ENCODE measurements at places on chromosomes 12 and 14.
A peak's percentile ranks its signal among the peaks of the same experiment; 100 is the strongest.

DNA sequence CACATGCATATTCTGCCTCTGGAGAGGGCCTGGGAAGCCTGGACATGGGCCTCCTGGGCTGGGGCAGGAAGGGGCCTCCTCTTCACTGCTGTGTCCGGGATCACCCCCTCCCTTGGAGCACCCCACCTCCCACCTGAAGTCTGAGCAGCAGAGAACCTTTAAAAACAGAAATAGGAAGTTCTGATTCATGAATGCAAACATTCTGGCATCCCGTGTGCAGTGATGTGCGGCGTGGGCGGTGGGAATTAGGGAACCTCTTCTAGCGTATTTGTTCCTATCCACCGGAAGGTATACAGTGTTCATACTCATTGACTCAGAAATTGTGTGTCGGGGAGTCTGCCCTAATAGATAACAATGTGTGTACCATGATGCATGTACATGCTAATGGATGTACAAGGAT lies 46.2 kb downstream of the C14orf132 start:
- DNase-seq: no peak

DNA sequence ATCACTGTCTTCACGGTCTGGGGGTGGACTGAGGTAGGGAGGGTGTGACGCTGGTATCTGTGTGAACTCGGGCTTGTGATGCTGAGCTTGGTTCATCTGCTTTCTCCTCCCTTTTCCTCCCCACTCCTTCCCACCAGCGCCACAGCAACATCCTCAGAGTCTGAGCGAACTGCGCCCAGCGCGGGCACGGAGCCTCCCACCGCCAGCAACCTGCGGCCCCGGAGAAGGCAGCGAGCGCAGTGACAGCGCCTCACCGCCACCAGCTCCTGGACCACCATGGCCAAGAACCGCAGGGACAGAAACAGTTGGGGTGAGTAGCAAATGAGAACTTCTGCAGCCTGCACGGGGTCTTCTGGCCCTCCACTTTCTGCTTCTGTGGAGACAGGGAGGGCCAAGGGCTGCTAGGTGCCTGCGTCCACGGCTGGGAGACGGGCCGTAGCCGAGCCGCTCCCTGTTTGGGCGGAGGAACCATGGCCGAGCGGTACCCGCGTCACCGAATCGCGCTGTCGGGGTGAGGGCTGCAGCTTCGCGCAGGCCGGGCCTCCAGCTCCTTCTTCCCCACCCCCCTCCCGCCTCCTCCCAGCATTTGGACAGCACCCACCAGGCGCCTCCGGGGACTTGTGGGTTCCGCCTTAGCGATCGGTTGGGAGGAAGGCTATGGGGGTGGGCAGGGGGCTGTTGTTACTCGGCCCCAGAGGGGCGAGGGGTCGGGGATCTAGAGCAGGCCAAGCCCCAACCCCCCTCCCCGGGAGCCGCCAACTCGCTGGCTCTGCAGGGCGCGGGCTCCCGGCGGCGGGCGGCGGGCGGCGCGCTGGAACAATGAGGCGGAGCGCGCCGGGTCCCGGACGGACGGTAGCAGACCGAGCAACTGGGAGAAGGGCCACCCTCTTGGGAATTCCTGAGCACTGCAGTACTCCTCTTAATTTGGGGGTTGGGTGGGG lies at the start of gene ATL1:
Gene ATL1 (plus strand): TSS at position 156 of the 941 bp plus-strand sequence. CDS start 121 bp downstream, at position 277.
- peak; percentile 18 for DNase-seq

DNA sequence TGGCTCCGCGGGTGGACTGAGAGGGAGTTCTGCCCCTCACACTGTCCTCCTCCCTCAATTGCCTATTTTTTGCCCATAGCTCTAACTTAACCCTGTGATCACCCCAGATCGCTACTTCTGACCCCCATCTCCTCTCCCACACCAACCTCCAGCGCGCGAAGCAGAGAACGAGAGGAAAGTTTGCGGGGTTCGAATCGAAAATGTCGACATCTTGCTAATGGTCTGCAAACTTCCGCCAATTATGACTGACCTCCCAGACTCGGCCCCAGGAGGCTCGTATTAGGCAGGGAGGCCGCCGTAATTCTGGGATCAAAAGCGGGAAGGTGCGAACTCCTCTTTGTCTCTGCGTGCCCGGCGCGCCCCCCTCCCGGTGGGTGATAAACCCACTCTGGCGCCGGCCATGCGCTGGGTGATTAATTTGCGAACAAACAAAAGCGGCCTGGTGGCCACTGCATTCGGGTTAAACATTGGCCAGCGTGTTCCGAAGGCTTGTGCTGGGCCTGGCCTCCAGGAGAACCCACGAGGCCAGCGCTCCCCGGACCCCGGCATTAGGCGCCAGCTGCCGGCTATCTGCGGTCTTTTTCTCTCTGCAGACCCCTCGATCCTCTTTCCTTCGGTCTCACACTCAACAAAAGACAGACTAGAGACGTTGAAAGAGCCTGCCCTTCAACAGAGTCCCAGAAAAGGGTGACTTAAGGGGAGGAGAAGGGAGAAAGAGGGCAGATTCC lies 3.0 kb upstream of the TBX3 start:
- no peak for DNase-seq

DNA sequence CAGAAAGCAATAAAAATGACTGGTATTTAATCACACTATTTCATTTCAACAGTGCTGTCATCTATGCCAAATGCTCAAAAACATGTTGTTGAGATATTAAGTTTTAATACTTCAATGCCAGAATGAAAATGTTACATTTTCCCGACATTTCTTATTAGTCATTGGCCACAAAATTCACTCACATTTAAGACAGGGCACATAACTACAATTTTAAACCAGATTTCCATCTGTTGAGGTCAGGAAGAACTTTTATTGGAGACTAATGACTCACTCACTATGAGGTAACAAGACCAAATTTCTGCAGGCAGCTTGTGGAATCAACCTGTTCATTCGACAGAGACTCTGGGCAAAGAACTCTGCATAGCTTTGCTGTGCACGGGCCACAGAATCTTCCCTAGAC lies 36.8 kb downstream of the PPTC7 start:
- no peak for DNase-seq

DNA sequence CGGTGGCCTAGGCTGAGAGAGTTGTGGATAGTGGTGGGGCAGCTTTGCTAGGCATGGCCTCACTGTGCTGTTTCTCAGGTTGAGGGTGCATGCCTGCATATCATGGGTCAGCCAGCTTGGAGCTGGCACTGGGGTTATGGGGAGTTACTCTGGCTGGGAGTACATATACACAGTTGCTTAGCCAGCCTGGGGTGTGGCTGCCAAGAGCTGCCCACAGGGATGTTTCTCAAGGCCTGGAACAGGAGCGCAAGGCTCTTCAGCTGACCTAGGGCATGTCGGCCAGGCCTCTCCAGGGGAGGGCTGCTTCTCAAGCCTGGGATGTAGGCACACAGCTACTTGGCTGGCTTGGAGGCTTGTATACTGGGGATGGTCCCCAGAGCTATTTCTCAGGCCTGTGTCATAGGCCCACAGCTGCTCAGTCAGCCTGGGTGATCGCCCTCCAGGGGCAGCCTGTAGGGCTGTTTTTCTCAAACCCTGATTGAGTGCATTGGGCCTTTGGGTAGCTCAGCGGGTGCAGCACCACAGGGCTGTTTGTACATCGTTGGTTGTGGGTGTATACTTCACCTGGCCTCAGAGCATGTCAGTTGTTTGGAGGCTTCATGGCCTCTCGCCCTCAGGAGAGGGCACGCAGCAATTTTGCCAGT lies 114.9 kb downstream of the METTL25 start:
- no peak for DNase-seq

GRCh38 chr12:1054117-1054870 lies 63.3 kb downstream of the ERC1 start:
- DNase-seq: no peak

GRCh38 chr14:49972823-49973222 lies 79.9 kb downstream of the ARF6 start:
- DNase-seq: no peak

DNA sequence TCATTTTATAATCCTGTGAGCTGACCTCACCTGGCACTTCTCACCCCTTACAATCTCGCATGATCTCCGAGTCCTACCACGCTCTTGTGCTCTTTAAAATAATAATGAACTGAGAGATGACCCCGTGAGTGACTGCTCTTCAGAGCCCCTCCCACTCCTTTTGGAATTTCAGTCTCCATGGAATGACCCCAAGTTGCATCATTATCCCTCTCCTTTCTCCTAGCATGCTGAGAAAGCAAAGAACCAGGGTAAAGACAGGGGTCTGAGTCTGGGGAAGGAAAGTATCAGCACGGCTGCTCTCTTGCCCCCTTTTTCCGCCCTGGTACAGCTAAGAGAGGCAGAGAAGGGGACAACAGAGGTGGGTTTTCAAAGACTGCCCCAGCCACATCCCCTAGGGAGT lies 178.3 kb upstream of the PLEKHA5 start:
- no peak for DNase-seq

DNA sequence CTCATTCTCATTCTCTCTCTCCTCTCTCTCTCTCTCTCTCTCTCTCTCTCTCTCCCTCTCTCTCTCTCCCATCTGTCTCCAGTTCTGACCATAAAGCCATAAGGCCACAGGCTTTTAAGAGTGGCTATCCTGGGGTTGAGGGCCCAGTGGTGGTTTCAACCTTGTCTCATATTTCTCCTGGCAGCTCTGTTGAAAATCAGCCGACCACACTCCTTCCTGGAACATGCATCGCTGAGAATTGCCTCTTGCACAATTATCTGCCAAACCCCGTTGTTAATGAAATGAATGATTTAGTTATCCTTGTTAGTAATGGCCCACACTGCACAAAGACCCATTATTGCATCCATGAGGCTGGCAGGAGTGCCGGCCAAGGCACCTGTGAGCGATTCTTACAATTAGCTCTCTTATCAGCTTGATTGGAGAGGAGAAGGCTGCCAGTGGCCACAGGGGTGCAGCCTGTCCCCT lies 30.4 kb upstream of the KCNA5 start:
- DNase-seq: no peak

DNA sequence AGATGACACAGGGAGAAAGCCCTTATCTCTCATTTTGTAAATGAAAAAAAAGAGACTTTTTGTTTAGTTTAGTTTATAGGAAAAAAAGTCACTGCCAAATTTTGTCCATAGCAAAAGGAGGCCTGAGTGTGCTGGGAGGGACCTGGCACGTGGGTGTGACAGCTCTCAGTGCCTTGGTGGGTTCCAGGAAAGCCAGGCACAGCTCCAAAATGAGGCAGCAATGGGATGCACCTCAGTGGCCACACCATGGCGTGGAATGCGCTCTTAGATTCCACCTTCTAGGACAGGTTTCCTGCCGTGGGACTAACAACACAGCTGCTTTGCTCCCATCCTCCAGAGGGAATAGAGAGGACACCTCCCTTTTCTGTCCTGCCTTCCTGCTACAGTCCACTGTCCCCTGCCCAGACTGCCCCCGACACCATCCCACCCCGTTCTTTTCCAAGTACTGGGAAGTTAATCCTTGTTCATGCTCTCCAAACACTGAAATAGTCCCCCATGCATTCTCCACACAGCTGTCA lies 207.6 kb downstream of the EMP1 start:
- no peak for DNase-seq

GRCh38 chr12:34396006-34396860 lies 373.9 kb downstream of the ALG10 start:
- DNase-seq: peak; percentile 4
